Naive thymus-derived CD4-positive, alpha-beta T cell (primary cell): ENCODE measurements at places on chromosomes 3 and 15.

DNA sequence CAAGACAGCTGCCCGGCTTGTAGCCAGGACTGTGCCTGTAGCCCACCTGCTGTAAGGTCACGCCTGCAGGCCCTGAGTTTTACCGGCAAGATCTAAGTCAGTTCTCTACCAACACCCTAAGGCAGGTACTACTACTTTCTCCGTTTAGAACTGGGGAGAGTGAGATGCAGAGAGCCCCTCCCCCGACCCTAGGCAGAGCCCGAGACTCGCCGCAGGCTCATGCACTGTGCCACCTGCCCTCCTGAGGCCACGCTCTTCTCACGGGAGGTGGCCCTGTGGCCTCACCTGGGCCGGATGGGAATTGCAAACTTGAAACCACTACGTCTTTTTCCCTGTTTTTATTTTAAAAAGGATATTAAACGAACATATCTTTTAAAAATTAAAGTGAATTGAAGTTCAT lies 36.9 kb upstream of the PCSK6 start:
- no peak for DNase-seq

DNA sequence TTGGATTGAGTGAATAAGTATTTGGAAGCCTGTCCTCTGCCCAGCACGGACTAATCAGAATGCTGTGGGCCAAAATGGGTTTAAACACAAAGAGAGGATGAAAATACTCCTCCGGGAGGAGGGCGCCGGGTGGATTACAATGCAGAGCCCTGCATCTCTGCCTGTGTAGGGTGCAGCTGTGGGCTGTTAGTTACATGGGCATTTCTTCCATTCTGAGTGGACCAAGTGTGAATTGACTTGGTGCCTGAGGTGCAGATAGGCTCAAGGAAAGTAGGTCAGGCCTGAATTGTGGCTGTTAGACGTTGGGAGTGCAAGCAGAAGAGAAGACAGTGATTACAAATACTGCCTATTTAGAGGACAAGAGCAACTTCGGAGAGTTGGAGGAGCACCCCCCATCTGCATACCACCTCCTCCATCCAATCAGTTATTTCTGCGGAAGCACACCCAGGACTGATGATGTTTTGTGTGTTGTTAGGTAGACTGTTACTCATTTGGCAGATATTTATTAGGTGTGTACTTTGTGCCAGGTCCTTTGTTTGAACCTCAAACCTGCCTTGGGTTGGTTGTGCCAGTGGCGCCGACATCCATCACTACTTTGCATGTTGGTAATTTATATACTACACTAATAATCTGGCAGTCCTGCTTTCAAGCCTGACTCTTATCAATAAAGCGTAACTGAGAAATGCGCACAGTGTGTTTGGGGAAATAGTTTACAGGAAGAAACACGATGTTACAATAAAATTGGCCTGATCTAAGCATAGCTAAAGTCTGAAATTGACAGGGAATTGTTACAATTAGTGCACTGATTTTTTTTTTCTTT lies 33.0 kb downstream of the PTPRG start:
- no peak for DNase-seq

GRCh38 chr15:80168421-80168820 lies 15.6 kb downstream of the FAH start:
- no peak for DNase-seq

DNA sequence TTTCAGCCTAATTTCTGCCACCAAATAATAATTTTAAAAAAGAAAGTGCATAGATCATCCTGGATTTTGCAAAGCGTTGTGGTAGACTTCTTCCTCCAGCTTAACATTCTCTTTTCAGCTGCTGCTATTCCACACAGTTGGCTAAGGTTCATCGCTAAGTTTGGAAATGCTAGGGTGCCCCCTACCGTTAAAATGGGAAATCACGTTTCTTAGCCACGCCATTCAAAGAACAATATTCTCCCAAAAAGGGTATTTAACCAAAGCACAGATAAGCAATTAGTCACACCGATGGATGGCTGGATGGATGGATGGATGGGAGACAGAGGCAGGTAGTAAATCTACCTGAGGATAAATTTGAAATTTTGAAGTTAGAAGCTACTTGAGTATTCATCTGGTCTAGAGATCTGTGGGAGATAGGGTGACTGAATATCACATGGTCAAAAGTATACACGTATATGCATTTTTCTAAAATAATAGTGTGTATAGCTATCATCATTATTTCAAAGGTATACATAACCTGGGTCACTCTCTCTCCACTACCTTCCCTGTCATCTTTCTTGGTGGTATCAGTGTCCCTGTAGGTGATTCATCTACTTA lies 67.2 kb downstream of the EFHB start:
- peak; percentile 35 for DNase-seq

- DNase-seq: no peak
Measured at GRCh38 chr15:41597787-41598186, 38.8 kb downstream of the TYRO3 start.

DNA sequence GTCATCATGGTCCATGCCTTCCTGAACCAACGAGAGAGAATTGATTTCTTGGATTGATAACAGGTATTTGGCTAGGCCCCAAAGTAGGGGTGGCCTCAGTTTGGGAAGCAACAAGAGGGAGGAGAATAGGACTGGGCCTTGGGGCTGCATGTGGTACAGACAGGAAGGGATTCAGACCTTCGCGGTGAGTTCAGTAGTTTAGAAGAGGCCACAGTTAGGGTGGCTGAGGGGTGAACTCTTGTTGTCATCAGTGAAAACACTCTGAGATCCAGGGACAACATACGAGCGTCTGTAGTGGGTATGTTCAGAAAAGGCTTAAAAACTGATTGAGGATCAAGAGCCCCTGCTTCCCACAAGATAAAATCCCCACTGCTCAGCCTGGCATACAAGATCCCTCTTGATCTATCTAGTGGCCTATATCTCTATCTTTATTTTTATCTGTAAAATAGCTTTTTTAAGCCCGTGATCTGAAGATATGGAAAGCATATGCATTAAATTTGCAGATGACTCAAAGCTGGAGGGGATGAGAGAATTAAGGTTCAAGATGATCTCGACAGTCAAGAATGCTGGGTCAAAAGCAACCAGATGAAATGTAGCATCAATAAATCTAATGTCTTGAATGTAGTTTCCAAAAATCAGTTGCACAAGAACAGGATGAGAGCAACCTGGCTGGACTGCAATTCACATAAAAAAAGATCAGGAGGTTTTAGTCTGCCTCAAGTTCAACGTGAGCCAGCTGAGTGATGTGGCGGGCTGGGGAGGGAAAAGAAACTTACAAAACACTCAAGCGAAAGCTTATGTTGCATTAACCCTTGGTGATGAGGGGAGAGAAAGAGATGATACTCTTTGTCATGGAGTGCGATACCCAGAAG lies 221.1 kb upstream of the TLE3 start:
- no peak for DNase-seq

DNA sequence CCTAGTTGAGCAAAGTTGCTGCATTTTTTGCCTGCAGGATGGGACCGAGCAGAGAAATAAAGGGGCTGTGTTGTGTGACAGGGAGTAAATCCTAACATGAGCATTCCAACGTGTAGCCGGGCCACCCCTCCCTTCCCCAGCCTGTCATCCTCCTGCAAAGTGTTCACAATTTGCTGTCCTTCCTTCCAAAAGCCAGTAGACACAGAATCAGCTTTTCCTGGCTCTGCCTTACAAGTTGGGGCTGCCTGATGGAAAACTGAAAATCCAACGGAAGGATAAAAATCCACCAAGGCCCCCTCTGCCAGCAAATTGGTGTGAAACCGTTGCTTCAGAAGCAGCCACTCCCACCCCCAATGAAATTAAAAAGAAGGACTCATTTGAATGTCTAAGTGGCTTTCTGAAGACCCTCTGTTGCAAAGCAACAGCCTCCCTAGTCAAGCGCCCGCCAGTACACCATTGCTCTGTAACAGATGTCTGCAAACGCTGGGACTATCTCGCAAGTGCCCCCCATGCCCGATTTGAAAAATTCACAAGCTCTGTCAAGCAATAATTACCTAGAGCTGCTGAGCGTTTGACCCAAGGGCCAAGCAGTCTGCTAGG lies 665 bp downstream of the FRMD4B start:
- DNase-seq: no peak

DNA sequence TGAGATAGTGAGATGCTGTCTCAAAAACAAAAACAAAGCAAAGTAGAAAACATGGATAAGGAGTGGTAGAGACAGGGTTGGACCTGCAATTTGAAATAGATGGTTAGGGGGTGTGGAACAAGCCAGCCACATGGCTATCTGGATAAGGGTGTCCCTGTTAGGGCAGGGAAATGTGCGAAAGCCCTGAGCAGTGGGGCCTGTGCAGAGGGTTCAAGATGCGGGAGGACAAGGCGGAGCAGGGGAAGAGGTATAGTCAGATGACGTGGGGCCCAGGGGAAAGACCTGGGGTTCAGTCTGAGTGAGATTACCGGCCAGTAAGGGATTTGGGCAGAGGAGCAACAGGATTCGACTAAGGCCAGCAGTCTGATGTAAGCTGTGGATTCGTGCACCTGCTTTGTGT lies 18.4 kb upstream of the NR2E3 start:
- DNase-seq: no peak

GRCh38 chr3:122515870-122516269 lies 1.1 kb upstream of the KPNA1 start:
- no peak for DNase-seq

- no peak for DNase-seq
Measured at GRCh38 chr3:27699067-27699466, 23.1 kb downstream of the EOMES start.

DNA sequence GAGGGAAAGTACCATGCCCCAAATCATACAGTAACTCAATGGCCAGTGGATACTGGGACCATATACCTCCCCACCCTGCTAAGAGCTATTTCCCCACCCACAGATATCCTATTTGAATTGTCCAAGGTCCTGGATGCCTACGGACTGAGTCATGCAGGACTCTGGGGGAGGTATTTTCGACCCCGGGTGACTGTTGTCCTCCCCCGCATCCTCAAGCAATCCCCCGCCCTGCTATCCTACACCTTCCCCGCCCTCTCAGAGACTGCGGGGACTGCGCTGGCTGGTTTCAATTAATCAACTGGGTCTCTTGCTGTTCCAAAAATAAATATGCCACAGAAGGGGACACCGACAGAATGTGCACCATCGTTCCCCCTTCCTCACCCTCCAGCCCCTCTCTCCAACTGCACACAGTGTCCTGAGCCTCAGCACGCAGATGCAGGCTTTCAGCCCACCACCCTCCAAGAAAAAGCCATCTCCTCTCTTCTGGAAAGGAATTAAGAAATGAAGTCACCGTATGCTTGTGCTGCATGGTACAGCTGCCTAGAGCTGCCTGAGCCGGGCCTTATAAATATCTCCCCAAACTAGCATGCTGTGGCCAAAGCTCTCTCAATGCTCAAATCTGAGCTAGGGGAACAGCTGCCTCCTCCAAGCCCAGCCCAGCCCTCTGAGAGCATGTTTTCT lies 8.1 kb downstream of the CAV3 start:
- DNase-seq: no peak

- no peak for DNase-seq
Measured at GRCh38 chr3:53102601-53103147, 27.6 kb downstream of the RFT1 start.

DNA sequence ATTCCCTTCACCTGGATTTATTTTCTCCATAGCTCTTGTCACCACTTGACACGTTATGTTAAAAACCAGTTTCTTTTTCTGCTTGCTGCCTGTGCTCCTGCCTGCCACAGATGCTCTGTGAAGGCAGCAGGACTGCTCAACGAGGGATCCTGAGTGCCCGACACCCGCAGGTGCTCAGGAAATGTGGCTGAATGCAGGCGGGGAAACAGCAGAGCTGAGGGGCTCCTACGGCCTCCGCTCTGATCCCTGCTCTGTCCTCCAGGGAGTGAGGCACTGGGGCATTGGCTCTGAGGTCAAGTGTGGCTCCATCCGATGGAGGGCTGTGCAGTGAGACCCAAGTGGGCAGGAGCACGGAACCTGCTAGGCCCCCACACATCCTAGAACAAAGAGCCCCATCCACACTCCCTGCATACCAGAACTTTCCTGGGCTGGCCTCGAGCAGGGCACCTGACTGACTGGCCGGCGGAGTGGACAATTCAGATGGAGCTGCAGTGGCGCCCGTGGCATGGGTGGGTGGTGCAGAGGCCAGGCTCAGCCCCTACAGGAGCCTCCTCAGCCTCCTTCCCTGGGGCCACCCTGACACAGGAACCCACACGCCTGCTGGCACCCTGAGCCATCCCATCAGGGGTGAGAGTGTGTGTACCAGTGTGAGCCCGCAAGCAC lies 27.9 kb downstream of the IQSEC1 start:
- no peak for DNase-seq

- DNase-seq: no peak
Measured at GRCh38 chr3:3305084-3305483, 125.6 kb upstream of the CRBN start.

GRCh38 chr3:197564097-197564843 lies 8.5 kb upstream of the BDH1 start:
- no peak for DNase-seq

DNA sequence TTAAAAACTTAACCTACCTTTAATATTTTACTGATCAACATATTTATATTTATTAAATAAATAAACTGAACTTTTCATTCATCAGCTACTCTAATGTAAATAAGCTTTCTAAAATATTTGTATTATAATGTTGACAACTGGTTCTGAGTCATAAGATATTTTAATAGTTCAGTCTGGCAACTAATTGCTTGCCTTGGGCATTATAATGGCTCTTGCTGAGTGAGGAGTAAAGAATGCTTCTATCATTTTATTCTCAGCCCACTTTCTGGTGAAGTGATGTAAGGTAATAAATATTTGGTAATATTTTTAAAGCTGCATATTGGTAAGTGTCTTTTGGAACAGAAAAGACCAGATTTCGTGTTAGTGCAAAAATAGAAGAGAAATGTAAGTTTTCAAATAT lies 81.5 kb downstream of the DIPK2A start:
- DNase-seq: no peak

DNA sequence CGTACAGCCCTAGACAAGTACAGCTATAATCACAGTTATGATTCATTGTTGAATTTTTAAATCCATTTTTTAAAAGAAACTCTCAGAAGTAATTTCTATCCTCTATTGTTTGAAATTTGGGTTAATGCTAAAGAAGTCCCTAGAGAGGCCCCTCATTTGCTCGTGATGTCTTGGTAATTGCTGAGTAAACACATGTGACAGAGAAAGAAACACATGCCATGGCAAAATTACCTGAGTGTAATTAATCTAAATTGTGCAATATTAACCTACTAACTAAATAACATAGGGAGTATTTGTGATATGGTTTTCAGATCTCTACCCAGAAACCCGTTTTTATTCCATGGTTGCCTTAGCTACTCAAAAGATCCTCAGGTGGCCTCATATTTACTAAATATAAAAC lies 10.8 kb downstream of the NEK10 start:
- no peak for DNase-seq

GRCh38 chr3:9116336-9116735 lies 133.1 kb downstream of the SRGAP3 start:
- no peak for DNase-seq

DNA sequence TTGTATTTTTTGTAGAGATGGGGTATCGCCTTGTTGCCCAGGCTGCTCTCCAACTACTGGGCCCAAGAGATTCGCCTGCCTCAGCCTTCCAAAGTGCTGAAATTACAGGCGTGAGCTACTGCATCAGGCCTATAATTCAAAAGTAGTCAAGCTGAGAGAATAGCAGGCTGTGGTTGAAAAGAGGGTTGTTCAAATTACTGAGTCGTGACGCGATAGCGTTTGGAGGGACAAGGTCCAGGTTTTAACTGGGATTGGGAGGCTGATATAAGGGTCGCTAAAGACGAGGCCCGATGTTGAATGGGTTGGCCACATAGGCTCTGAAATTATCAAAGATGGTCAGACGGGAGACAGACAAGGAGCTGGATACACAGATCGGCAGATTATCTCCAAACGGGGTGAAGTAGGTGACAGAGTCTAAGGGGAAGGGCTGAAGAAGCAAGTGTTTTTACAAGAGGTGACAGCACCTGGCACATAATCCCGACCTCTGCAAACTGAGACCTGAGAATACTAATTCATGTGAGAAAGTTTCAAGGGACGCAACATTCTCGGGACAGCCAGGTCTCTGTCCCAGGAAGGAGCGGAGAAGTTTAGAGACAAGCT lies 759 bp upstream of the ARID3B start:
- no peak for DNase-seq
